Stimulated activated CD4-positive, alpha-beta T cell treated with anti-CD3 and anti-CD28 coated beads, Interleukin-15, amount 100 ng/mL, for 48 hours (primary cell): ENCODE measurements at places on chromosomes 7 and 10.

DNA sequence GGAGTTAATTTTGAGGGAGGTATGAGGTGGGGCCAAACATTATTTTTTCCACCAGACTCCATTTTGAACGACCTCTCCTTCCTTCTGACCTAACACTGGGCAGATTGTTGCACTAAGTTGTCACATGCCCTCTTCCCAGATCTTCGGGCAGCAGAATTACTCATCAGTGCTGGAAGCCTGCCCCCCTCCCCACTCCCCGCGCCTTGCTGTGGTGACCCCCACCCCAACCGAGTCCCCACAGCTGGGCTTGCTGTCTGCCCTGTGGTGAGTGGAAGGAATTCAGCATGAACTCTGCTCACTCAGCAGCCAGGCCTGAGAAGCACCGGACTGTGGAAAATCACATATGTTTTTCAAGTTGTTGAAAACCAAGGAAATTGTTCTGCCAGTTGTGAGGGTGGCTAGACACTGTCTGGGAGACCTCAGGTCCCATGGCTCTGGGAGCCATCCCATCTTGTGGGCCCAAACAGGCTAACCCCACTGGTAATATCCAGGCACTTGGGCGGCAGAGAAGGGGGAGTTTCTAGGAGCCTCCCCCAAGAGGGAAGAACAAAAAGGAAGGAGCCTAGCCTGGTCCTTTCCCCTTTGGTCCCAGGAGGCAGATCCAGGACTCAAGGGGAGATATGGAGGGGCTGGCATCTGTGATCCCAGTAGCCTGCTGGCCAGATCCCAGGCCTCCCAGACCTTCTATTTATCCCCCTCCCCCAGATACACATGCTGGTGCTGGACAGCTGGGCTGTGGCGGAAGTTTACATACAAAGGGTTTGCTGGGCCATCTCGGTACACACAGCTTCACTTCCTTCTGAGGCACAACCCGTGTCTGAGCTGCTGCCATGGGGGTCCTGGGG, 3.5 kb upstream of the AEBP1 start:
- DNase-seq, result no peak

GRCh38 chr10:63563623-63564022, 42.4 kb downstream of the REEP3 start:
- DNase-seq, result no peak

DNA sequence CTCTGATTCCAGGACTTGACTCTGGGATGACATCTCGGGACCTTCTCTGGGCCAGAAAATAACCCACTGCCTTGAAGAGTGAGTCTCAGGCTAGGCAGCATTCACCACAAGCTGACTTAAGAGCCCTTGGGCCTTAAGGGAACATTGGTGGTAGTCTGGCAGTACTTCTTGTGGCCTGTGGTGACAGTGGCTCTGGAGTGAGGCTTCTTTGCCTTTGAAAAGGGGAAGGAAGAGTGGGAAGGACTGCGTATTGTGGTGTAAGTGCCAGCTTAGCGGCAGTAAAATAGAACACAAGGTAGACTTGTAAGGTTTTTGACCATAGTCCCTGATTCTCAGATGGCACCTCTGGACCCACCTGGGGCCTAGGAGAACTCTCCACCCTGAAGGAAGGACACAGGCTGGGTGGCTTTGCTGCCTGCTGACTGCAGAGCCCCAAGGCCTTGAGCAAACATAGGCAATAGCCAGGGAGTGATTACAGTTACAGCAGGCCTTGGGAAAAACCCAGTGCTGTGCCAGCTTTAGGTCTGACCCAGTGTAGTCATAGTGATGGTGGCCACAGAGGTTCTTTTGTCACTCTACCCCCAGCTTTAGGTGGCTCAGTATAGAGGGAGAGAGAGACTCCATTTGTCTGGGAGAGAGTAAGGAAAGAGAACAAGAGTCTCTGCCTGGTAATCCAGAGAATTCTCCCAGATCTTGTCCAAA, 483.9 kb downstream of the SH2D4B start:
- DNase-seq, result no peak

DNA sequence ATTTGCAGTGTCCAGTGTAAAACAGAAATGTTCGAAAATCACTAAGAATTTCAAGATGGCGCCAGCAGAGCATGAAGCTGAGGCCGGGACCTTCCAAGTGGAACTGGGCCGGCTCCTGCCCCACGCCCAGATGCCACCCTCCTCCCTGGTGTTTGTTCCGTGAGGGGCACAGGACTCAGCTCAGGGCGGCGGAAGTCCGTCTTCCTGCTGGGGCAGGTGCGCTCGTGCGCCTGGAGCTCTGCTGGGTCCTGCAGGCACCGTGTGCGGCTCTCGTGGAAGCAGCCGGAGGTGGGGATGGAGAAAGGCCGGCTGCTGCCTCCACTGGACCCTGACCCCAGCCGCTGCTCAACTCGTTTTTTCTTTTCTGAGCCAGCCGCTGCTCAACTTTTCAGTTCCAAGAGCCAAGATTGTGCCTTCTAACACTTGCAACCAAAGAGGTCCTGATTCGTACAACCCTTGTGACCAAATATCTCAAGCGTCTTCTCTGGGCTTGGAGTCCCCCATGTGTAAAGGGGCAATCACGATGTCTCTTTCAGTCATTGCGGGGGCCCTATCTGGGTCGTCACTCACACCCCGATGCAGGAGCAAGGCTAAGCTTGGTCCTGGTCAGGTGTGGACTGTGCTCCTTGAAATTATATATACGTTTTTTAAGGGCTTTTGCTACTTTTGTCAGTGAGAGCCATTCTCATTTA, 334.4 kb downstream of the ADARB2 start:
- DNase-seq, result no peak

DNA sequence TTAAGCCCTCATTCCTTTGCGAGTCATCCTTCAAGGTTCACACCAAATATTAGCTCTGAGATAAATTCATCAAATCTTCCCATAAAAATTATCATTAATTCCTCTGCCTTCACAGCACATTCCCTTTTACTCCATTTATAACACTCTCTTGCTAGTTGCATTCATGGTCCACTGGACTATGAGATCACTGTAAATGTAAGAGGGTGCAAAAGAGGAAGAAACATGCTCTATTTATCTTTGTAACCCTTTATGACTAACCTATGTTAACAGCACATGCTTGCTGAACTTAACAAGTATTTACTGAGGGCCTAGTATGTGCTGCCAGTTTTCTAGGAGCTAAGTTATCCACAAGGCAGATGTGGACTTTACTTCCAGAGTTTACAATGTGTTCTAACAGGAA, 86.7 kb upstream of the TMEM168 start:
- no peak for DNase-seq

DNA sequence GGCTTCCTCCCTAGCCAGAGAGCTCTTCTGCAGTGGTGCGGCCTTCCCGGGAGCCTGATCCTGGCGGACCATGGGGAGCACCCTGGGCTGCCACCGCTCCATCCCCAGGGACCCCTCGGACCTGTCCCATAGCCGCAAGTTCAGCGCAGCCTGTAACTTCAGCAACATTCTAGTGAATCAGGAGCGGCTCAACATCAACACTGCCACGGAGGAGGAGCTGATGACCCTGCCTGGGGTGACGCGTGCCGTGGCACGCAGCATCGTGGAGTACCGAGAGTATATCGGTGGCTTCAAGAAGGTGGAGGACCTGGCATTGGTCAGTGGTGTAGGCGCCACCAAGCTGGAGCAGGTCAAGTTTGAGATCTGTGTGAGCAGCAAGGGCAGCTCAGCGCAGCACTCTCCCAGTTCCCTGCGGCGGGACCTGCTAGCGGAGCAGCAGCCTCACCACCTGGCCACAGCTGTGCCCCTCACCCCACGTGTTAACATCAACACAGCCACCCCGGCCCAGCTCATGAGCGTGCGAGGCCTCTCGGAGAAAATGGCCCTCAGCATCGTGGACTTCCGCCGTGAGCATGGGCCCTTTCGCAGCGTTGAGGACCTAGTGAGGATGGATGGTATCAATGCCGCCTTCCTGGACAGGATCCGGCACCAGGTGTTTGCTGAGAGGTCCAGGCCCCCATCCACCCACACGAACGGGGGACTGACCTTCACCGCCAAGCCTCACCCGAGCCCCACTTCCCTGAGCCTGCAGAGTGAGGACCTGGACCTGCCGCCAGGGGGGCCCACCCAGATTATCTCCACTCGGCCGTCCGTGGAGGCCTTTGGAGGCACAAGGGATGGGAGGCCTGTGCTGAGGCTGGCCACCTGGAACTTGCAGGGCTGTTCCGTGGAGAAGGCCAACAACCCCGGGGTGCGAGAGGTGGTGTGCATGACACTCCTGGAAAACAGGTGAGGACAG, 1.5 kb downstream of the EEPD1 start:
- DNase-seq, result no peak

- no peak for DNase-seq
These were observed 31.3 kb downstream of the ZNF783 start for GRCh38 chr7:149293338-149293737.

- DNase-seq, result no peak
These were observed 121.6 kb downstream of the CDK6 start for GRCh38 chr7:92714767-92715166.

- DNase-seq, result no peak
These were observed 39.6 kb downstream of the PPIF start for GRCh38 chr10:79386637-79387465.

DNA sequence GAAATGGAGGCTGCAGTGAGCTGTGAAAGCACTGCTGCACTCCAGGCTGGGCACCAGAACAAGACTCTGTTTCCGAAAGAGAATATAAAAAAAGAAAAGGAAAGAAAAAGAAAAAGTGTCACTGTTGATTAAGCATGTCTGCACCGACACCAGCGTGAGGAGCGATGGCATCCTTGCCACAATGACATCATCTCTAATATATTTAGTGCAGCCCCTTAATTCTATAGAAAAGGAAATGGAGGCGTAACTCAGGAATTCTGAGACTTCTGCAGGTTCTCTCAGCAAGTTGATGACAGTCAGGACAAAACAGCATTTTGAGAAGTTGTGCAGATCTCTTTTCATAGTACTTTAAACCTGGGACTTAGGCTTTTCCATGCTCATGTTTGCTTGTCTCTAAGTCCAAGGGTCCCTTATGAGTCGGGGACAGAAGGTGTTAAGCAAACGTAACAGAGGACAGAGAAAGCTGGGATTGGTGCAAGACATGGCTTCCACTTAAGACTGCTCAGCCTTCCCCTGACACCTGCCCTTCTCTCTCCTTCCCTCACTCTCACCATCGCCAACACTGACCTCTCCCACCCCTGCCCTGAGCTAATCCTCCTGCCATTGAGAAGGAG, 16.9 kb upstream of the ANKRD1 start:
- no peak for DNase-seq

GRCh38 chr7:30815951-30816644, 44.9 kb downstream of the MINDY4 start:
- no peak for DNase-seq

- DNase-seq, result peak; percentile 68
These were observed 89.2 kb downstream of the DLG5 start for GRCh38 chr10:77837248-77837924.

DNA sequence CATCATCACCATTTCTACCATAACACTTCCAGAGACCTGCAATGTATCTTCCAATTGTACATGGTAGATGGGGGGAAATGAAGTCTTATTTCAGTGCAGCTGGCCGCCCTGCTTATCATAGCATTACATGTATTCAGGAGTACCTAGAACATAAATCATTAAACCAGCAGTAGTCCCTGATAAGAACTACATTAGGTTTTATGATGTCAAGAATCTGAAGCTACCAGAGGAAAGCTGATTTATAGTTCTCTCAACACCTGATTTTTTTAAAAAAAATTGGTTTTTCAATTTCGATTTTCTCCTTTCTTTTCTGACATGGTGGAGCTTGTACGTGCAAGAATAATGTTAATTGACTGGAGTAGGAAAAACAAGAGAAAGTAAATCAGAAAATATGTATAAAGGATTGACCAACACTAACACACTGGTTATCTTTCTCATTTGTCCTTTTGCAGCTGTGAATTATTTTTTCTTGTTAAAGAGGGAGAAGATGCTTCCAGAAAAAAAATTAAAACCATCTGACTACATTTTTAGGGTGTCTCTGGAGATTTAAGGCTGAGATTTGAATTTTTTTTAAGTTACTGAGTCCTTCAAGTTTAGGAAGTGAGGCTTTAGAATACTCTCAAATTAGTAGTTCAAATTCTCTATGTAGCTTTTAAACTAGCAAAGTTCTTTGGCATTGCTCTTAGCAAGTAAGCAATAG, 59.1 kb downstream of the CSTF2T start:
- no peak for DNase-seq

- DNase-seq, result no peak
These were observed 40.7 kb upstream of the ZMIZ1 start for GRCh38 chr10:79028056-79028430.

DNA sequence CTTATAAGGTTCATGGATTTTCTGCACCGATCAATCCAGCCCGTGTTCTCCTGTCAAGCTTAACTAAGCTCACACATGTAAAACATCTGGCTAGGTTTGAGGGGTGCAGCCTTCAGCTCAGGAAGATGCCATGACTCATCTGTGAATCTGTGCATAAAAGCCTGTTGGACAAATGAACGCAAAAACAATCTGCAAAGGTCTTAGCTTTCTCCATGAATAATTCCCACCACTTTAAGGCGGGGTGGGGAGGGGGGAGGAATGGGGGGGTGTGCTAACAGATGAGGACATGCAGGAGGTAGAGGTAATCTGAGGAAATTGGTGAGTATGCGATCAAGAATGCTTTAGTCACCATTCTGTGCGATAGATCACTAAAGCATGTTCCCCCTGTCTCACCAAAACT, 4.8 kb downstream of the DOCK4 start:
- DNase-seq, result no peak

DNA sequence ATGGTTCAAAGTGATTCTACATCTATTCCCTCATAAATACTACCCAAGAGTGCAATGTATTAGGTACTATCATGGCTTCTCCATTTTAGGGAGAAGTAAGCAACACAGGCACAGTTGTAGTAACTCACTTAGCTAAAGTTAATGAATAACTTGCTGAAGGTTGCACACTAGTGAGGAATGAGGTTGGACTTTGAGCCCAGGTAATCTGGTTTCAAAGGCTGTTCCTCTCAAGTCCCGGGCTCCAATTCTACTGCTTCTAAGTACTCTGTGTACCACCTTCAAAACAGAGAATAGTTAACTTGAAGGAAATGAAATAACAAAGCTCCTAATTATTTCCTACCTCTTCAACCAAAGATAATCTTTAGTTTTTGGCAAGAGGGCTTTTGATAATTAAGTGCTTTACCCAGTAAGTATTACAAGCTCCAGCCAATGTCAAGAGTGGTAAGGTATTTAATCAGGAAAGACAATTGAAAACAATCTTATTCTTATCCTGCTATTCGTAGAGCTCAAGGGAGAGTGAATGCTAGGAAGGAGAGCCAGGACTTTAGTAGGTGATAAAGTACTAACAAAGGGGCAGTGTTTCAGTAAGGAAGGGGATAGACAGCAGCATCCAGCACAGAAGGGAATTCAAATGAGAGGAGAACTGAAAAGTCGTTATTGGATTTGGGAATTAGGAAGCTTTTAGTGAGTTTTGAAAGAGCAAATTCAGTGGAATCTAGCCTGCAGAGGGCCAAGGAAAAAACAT, 158.2 kb upstream of the PTPRZ1 start:
- DNase-seq, result no peak

GRCh38 chr7:74306730-74307469, 17.7 kb downstream of the CLIP2 start:
- no peak for DNase-seq

- no peak for DNase-seq
These were observed 5.8 kb upstream of the FEZF1 start for GRCh38 chr7:122310119-122311021.

DNA sequence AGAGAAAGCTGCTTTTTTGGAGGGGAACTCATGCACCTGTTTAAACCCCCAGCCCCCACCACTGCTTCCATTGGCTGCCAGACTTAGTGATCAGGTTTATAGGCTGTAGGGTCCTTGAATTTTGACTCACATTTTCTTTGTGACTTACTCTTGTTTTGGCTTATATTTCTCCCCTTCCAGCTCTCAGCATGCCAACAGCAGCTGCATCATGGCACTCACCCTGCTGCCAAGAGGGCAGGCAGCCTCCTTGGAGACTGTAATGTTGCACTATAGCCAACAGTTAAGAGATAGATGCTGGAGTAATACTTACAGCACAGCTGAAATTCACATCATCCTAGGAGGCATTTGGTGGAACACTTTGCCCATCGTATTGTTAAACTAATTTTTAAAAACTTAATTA, 98.0 kb upstream of the GLCCI1 start:
- no peak for DNase-seq
